ENCODE measurements at places on chromosomes 16 and 17.

GRCh38 chr17:36475346-36475970 is 11.0 kb upstream of the ZNHIT3 start:
- no peaks in the 10 kb centered on the region for H3K4me1 ChIP-seq
- no peak overlapping the region for H3K4me3 ChIP-seq
- no peaks in the 10 kb centered on the region for H3K27me3 ChIP-seq
- H3K27ac ChIP-seq: no peak overlapping the region

- no peaks in the 10 kb centered on the region for H3K4me1 ChIP-seq
- no peaks in the 10 kb centered on the region for H3K27me3 ChIP-seq
- no peak for DNase-seq
- H3K4me3 ChIP-seq: no peak overlapping the region
- H3K36me3 ChIP-seq: no peaks in the 10 kb centered on the region
- no peak overlapping the region for H3K27ac ChIP-seq
These were observed 954.7 kb upstream of the RBFOX1 start for GRCh38 chr16:6377956-6378355.

- no peak overlapping the region for H3K4me3 ChIP-seq
- no peaks in the 10 kb centered on the region for H3K27me3 ChIP-seq
- no peaks in the 10 kb centered on the region for H3K36me3 ChIP-seq
- peaks cover 28% of the 10 kb centered on the region for H3K4me1 ChIP-seq
These were observed 76.5 kb downstream of the AATF start for GRCh38 chr17:37025238-37025637.

GRCh38 chr16:59611556-59611955 is 877.4 kb upstream of the GOT2 start:
- no peak overlapping the region for H3K27ac ChIP-seq
- H3K27me3 ChIP-seq: no peaks in the 10 kb centered on the region
- H3K4me3 ChIP-seq: no peak overlapping the region

DNA sequence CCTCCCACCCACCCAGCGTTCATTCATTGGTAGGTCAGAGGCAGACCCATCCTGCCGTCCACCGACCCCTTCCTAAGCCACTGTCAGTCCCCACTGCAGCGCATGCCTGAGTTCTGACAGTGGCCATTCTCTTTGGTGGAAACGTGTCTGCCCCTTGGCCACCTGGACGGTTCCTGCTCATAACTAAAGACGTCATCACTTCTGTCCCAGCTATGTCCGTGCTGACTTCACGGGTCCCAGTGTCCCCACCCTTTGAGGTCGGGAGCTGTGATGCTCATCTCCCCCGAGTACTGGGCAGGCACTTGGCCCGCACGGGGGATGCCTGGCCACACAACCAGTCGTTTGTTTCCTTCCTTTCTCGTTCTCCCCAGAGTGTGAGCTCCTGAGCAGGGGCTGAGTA is 267.1 kb downstream of the C16orf95 start:
- no peaks in the 10 kb centered on the region for H3K36me3 ChIP-seq

DNA sequence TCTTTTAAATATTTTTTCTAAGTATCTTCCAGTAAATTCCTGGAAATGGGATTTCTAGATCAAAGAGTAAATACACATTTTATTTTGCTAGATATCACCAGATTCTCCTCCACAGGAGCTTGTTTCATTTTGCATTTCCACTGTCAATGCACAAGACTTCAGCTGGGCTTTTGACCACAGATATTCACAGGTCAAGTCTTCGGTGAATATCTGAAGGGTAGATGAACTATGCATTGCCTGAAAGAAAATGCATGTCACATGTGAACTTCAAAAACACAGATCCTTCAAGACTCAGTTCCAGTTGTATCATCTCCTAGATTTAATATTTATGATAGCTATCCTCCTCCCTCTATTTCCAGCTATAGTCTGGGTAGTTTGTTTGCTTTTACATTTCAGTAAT is 963.6 kb upstream of the GOT2 start:
- no peak for DNase-seq
- no peaks in the 10 kb centered on the region for H3K4me1 ChIP-seq
- H3K27ac ChIP-seq: no peak overlapping the region
- no peaks in the 10 kb centered on the region for H3K27me3 ChIP-seq
- H3K36me3 ChIP-seq: no peaks in the 10 kb centered on the region
- H3K4me3 ChIP-seq: no peak overlapping the region

GRCh38 chr17:79393358-79394052 is 217.3 kb downstream of the RBFOX3 start:
- no peak overlapping the region for H3K4me3 ChIP-seq
- no peaks in the 10 kb centered on the region for H3K36me3 ChIP-seq
- no peaks in the 10 kb centered on the region for H3K4me1 ChIP-seq
- no peaks in the 10 kb centered on the region for H3K27me3 ChIP-seq
- no peak overlapping the region for H3K27ac ChIP-seq

GRCh38 chr17:64491034-64491860 is 5.6 kb downstream of the POLG2 start:
- H3K4me3 ChIP-seq: no peak overlapping the region
- DNase-seq: no peak
- H3K36me3 ChIP-seq: no peaks in the 10 kb centered on the region
- H3K4me1 ChIP-seq: no peaks in the 10 kb centered on the region
- H3K27ac ChIP-seq: no peak overlapping the region

DNA sequence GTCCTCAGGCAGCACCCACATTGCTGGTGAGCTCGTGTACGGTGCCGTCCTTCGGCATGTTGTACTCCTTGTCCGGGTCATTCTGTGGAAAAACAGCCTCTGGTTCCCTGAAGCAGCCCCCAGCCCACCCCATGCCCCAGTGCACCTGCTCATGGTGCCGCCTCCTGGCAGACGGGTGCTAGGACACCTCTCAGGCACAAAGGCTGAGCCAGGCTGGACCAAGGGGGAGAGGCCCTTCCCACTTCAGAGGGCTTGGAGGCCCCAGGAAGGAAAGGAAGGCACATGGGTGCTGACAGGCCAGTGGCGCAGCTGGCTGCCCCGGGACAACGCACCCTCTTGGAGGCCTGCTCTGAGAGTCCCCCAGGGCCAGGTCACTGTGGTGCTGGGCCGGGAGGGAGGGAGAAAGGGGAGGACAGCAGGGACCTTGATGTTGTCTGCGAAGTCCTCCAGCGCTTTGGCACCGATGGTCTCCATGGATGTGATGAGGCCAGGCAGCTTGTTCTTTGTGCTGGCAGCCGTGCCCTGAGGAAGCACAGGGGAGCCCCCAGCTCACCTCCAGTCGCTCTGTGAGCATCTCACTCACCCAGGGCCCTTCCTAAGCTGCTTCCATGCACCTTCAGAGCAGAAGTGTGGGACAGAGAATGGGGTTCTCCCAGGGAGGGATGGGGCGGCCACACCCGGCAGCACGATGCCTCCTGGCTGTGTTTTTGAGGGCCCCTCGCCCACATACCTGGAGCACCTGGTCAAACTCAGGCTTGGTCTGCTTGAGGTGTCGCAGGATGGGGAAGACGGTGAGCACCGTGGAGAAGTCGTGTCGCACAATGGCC is 9.3 kb downstream of the ZACN start:
- no peak overlapping the region for H3K27ac ChIP-seq
- no peak for DNase-seq
- no peak overlapping the region for H3K4me3 ChIP-seq
- no peaks in the 10 kb centered on the region for H3K27me3 ChIP-seq
- H3K4me1 ChIP-seq: no peaks in the 10 kb centered on the region

GRCh38 chr16:85678821-85679220 is 9.9 kb downstream of the GINS2 start:
- H3K4me1 ChIP-seq: peaks cover 4% of the 10 kb centered on the region
- no peak overlapping the region for H3K27ac ChIP-seq
- no peaks in the 10 kb centered on the region for H3K27me3 ChIP-seq
- H3K4me3 ChIP-seq: no peak overlapping the region

DNA sequence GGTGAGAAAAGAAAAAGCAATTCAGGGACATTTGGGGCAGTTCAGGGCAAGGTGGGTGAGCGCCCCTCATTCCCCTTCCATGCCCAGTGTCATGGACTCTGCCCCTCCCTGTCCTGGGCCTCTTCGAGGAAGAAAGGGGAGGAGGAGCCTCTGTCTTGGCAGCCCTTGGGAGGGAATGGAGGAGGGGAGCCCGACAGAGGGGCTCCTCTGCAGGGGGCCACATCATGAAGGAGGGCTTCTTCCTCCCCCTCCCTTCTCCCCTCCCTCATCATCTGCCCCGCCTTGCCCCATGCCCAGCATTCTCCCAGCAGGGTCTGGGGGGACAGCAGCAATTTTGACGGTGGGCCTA is 33.2 kb upstream of the TAC4 start:
- H3K4me3 ChIP-seq: no peak overlapping the region
- H3K27ac ChIP-seq: no peak overlapping the region
- H3K27me3 ChIP-seq: no peaks in the 10 kb centered on the region
- H3K4me1 ChIP-seq: no peaks in the 10 kb centered on the region

DNA sequence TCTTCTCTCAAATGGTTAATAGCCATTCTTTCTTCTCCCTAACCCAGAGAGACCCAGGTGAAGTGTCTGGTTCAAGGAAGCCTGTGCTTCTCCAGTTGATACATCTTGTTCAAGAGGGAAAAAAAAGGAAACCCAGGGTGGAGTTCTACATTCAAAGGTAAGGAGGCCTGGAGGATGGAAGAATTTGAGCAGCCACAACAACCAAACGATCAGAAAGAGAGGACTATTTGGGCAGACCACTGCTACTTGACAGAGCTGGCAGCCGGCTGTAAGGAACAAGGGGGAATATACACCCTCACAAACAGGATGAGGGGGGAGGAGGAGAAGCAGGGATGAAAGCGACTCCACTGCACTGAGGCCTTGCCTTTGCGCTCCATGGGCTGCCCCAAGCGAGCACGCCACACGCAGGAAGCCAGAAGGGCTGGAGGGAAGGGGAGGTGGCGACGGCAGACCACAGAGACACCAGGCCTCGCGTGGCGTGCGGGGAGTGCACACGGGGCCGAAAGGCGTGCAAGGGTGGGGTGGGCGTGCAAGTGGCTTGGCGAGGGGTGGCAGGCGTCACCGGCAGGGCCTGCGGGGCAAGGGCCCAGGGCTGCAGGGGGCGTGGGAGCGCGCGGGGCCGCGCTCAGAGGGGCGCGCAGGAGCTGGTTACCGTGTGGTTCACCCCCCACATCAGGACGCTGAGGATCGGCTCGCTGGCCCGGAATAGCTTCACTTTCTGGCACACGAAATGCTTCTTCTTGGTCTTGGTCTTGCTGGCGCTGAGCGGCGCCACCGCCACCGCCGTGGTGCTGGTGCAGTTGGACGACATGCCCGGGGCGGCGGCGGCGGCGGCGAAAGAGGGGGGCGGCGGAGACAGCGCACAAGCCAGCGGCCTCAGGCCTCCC is 499 bp downstream of the PIP4K2B start:
- H3K27me3 ChIP-seq: no peaks in the 10 kb centered on the region
- peak overlapping the region; percentile 96 for H3K4me3 ChIP-seq
- peak overlapping the region; percentile 100 for H3K27ac ChIP-seq
- peak; percentile 74 for DNase-seq

DNA sequence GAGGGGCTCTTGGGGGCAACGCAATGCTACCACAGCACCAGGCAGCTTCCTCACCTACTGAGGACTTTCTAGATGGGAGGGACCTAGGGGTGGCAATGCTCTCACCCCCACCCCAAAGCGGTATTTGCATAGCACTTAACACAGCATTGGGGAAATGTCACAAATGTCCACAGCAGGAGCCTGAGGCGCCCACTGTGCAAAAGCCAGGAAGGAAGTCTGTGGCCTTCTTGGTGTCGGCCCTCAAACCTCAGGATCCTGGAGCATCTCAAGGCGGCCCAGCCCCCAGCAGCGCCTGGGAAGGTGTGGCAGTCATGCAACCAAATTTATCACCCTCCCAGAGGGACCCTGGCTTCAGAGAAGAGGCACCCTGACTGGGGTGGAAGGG is 45.3 kb downstream of the WNT3 start:
- H3K27ac ChIP-seq: no peak overlapping the region
- no peaks in the 10 kb centered on the region for H3K27me3 ChIP-seq

- no peaks in the 10 kb centered on the region for H3K36me3 ChIP-seq
- H3K4me3 ChIP-seq: no peak overlapping the region
- H3K27me3 ChIP-seq: no peaks in the 10 kb centered on the region
- DNase-seq: peak; percentile 73
These were observed 8.6 kb downstream of the CMIP start for GRCh38 chr16:81453091-81453728.

- H3K36me3 ChIP-seq: no peaks in the 10 kb centered on the region
- H3K27me3 ChIP-seq: no peaks in the 10 kb centered on the region
- DNase-seq: no peak
- no peak overlapping the region for H3K27ac ChIP-seq
- H3K4me3 ChIP-seq: no peak overlapping the region
- H3K4me1 ChIP-seq: no peaks in the 10 kb centered on the region
These were observed 6.2 kb upstream of the SPATA2L start for GRCh38 chr16:89707695-89708094.

DNA sequence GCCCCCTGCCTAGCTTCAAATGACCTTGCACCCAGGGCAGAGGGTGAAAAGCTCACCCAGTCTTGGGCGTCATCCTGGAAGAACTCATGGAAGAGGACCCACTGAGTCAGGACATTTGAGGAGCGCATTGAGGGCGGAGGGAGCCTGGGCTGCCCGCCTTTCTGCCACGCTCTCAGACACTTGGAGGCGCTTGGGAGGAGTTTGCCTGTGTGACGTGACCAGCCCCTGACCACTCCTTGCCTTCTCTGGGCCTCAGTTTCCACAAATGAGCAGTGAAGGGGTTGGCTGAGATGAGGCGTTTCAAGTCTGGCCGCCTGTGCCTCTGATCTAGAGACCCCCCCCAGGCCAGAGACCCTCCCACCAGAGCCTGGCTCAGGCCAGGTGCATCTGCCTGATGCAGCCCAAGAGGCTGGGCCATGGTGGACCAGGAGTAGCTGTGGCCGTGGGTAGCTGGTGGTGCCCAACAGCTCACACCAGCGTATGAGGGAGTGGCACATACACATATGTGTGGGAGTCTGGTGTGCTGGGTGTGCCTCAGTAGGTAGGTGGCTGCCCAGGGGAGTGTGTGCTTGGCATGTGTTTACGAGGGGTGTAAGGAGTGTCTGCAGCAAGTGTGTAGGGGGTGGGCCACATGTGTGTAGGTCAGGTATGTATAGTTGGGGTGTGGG is 80.2 kb upstream of the TOB1 start:
- no peak overlapping the region for H3K27ac ChIP-seq
- no peak overlapping the region for H3K4me3 ChIP-seq
- no peaks in the 10 kb centered on the region for H3K36me3 ChIP-seq
- H3K27me3 ChIP-seq: no peaks in the 10 kb centered on the region
- no peak for DNase-seq
- peaks cover 15% of the 10 kb centered on the region for H3K4me1 ChIP-seq

DNA sequence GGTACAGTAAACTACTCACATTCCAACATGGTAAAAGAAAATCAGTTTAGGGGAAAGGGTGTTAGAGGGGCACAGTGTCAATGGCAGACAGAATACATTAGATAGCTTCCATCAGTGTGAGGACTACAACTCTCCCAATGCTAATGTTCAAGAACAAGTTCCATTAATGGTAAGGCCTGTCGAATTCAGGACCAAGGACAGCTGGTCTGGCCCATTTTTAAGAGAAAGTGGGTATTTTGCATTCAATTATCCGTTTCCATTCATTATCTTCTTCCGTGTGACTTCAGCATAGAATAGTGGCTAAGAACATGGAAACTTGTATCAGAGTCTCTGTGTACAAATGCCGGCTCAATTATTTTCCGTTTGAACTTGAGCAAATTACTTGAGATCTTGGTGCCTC is 98.4 kb downstream of the XYLT1 start:
- no peak overlapping the region for H3K4me3 ChIP-seq
- no peaks in the 10 kb centered on the region for H3K36me3 ChIP-seq
- no peaks in the 10 kb centered on the region for H3K27me3 ChIP-seq
- no peaks in the 10 kb centered on the region for H3K4me1 ChIP-seq
- H3K27ac ChIP-seq: no peak overlapping the region

GRCh38 chr17:64466019-64466735 is 17.3 kb downstream of the MILR1 start:
- no peak overlapping the region for H3K4me3 ChIP-seq
- no peak for DNase-seq
- no peak overlapping the region for H3K27ac ChIP-seq
- no peaks in the 10 kb centered on the region for H3K36me3 ChIP-seq

- H3K4me3 ChIP-seq: no peak overlapping the region
- no peak for DNase-seq
- no peaks in the 10 kb centered on the region for H3K36me3 ChIP-seq
These were observed 3.4 kb upstream of the CLEC19A start for GRCh38 chr16:19282101-19282500.
